Bronchial epithelial cell (primary cell): ENCODE measurements at places on chromosomes 2 and 18. TPM values are rescaled to one million over a fixed set of nuclear protein-coding genes. Genes with fewer than 3 reads are reported as not detected.

GRCh38 chr2:207123776-207124391 is 41.9 kb downstream of the KLF7 start:
- DNase-seq, result no peak

GRCh38 chr18:58438161-58438957 is 190.5 kb downstream of the ALPK2 start:
- no peak for DNase-seq

Gene CHRND
- total RNA-seq, result not detected in 2 replicates

Gene DNAH7
- total RNA-seq, result under 0.01 and 0.26 TPM in 2 replicates

GRCh38 chr2:210046851-210047500 is 44.5 kb downstream of the RPE start:
- no peak for DNase-seq

DNA sequence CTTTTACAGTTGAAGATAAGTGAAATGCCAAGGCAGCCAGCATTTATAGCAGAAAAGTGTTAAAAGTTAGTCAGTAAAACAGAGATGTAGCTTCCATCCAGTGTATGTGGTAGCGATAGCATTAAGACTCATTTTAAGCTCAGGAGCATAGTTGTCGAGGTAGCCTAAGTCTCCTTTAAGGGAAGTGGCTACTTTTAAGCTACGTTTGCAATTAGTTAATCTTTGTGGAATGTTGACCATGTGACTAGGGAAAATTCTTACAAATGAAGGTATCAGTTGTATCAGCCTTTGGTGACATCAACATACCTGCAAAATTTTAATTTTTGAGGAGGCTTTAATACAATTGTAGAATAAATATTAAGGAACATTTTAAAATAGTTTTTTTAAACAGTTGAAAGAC is 61.9 kb downstream of the LHCGR start:
- DNase-seq, result peak; percentile 56

- no peak for DNase-seq
These were observed 90.0 kb downstream of the SEPTIN10 start for GRCh38 chr2:109523536-109524361.

DNA sequence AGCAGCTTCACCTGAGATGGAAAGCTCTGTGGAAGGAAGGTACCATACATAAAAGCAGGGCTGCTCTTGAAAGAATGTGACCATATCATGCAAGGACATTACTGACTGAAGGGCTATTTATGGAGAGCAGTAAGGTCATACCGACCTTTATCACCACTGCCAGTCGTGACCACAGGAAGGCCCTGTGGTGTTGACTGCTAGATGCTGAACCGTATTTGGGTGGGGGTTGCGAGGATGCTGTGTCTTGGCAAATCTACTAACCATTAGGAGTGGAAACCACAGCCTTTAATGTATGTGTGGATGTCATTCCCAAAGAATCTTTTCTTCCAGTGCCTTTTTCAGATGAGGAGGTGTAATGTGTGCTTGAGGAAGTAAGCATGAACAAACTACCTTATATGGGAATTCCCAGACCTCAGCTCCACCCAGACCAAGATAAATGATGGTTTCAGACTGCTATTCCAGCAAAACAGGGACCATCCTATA is 60.8 kb downstream of the LIMS1 start:
- peak; percentile 95 for DNase-seq

DNA sequence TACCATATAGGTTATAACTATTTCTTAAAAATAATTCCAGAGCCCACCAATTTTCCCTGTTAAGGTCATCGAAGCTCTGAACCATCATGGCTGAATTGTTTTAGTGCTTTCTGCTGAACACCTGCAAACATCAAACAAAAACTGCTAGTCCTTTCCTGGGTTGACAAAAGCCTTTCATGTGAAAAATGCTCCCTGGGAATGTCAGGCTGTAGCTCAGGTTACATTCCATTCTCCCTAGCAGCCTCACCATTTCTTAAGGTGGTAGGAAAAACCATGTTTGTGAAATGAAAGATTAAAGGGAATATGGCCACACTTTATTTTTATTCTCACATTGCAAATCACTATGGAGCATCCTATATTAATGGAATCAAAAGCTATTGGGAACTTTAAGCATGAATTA is 5.7 kb downstream of the TCF4 start:
- DNase-seq, result no peak

Gene TNFAIP6
- 0.13 and 2.6 TPM in 2 replicates for total RNA-seq

- peak; percentile 63 for DNase-seq
These were observed 91.7 kb upstream of the ACAA2 start for GRCh38 chr18:49904871-49905555.

- no peak for DNase-seq
These were observed 343.3 kb downstream of the CYP26B1 start for GRCh38 chr2:71804281-71804751.

DNA sequence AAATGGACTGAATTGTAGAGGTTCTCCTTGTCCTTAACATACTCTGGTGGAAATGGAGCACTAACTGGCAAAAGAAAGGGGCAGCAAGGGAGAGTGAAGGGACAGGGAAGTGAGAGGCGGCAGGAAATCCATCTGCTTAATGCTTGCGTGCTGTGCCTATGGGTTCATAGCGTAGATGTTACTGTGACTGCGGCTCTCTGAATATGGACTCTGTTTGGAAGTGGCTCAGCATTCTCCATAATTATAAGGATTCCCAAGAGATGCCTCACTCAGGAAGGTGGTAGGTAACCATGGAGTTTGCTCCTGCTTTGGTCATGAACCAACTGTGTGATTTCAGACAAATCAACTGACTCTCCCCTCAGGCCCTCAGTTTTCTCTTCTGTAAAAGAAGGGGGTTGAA is 50.0 kb downstream of the MYO3B start:
- DNase-seq, result no peak

GRCh38 chr2:128780434-128781080 is 461.9 kb upstream of the HS6ST1 start:
- no peak for DNase-seq

Gene TEKT4
- total RNA-seq, result not detected in 2 replicates

DNA sequence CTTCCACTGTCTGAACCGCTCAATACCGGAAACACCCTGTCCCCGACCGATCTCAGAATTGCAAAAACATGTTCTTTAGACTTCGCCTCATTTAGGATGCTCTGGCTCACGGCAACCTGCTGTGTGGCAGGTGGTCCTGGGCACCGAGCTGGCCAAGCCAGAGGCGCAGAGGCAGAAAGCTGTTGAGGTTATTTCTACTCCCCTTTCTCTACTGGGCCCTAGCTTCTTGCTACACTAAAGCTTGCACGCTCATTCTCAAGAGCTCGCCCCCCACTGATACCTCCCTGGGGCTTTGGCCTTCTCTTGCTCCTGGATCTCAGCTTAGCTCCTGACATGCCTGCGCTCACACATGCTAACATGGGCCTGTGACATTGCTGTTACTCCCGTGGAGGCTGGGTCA is 417.4 kb downstream of the LPIN1 start:
- DNase-seq, result no peak

Gene IMPACT
- total RNA-seq, result 24.1 and 24.5 TPM in 2 replicates

Gene MPV17
- 43.3 and 55.3 TPM in 2 replicates for total RNA-seq

- DNase-seq, result no peak
These were observed 109.2 kb downstream of the VIT start for GRCh38 chr2:36805635-36806224.

DNA sequence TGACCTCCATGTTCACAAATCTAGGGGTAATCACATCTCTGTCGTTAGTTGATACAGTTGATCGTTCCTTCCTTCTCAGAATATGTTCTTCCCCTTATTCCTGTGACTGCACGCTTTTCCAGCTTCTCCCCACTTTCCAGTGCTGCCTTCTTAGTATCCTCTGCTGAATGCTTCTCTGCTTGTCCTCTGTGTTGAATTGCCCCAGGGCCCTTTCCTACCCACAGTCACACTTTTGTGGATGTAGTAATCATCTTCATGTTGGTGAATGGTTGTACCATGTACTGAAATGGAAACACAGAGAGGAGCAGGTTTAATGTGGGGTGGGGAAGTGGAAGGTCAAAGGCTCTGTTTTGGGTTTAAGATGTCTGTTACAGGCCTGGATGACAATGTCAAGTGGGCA is 47.2 kb downstream of the EML6 start:
- DNase-seq, result peak; percentile 24

DNA sequence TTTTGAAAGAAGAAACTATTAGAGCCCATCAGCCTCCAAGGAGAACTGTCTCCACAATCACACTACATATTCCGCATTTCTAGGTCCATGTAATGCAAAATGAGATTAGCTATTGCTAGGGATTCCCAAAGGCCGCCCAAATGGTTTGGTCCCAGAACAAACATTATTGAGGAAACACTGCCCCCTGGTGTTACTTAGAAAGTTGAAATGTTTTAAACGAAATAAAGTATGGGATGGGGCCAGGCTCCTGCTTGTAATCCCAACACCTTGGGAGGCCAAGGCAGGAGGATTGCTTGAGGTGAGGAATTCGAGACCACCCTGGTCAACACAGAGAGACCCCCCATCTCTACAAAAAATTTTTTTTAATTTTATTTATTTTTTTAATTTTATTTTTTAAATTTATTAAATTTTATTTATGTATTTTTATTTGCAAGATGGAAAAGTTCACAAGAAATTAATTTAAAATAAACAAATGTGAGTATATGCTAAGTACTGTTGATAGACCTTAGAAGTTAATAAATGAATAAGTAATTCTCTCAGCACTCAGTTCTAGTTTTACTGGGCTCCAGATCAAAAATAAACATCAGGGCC is 5.5 kb downstream of the NHEJ1 start:
- peak; percentile 59 for DNase-seq

GRCh38 chr18:9804517-9805104 is 81.2 kb upstream of the TXNDC2 start:
- DNase-seq, result no peak

- DNase-seq, result peak; percentile 48
These were observed 27.6 kb upstream of the KYNU start for GRCh38 chr2:142849820-142850219.

- peak; percentile 72 for DNase-seq
These were observed 31.3 kb downstream of the EXOC6B start for GRCh38 chr2:72794572-72794971.

- DNase-seq, result no peak
These were observed 551.8 kb downstream of the PLCL1 start for GRCh38 chr2:198356157-198356556.

DNA sequence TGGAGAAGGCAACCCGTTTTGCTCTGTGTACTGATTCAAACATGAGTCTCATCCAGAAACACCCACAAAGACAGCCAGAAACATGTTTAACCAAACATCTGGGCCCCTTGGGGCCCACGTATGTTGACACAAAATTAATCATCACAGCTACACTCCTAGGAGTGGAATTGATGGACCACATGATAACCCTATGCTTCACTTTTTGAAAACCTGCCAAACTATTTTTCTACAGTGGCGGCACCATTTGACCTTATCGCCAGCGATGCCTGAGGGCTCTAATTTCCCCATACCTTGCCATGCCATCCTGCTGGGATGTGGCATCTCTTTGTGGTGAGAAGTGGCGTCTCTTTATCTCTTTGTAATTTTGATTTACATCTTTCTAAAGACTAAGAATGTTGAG is 38.5 kb downstream of the PSMG2 start:
- DNase-seq, result peak; percentile 99

Gene BMP10
- total RNA-seq, result not detected in 2 replicates

Gene TRPM8
- not detected in 2 replicates for total RNA-seq

Gene IL36G
- 0.51 TPM in 1 of 2 replicates, not detected in the other for total RNA-seq

- no peak for DNase-seq
These were observed 164.8 kb downstream of the MYCN start for GRCh38 chr2:16104949-16105668.

GRCh38 chr2:201559067-201559710 is 84.1 kb downstream of the TMEM237 start:
- DNase-seq, result peak; percentile 44

Gene SPEG
- 1.8 and 2.4 TPM in 2 replicates for total RNA-seq

DNA sequence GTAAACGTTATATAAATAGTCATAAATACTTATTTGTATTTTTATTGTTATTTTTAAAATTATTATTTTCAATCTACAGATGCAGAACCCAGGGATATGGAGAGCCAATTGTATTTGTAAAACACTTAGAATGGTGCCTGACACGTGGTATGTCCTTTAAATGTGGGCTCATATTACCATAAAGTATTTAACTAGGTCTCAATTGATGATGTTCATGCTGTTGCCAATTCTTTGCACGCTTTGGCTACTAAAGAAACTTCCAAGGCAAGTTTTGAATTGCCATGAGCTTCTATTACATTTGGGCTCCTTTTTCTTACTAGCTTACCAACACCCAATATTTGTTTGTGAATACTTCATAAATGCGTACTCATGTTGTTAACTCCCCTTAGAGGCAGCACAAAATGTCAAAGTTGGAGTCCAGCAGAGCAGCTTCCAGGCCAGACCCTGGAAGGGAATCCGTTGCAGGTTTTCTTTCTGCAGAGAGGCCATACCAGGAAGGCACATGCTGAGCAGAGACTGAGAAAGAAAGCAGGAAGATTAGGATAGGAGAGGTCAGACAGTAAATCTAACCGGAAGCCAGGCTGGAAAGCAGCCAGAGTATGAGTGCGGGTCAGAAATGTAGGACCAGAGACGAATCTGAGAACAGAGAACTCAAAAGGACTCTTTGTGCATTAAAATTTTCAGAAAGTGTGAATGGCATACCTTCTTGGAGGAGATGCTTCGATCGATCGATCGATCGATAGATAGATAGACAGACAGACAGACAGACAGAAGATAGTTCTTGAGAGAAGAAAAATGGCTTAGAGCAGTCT is 4.2 kb upstream of the NOSTRIN start:
- no peak for DNase-seq

- DNase-seq, result no peak
These were observed 14.8 kb downstream of the SLC66A2 start for GRCh38 chr18:79936641-79937040.

DNA sequence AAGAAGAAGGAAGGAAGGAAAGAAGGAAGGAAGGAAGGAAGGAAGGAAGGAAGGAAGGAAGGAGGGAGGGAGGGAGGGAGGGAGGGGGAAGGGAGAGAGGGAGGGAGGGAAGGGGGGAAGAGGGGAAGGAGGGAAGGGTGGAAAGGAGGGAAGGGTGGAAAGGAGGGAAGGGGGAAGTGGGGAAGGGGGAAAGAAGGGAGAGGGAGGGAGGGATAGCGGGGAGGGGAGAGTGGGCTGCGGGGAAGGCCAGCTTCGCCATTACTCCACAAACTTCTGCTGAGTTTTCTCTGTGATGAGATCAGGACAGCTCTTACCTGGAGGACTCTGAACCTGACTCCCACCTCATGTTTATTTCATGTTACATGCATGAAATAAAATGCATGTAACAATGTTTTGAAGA is 601.5 kb upstream of the FSHR start:
- no peak for DNase-seq

Gene PFN4
- under 0.01 and 0.38 TPM in 2 replicates for total RNA-seq

Gene RPRM
- total RNA-seq, result 0.13 TPM in 1 of 2 replicates, not detected in the other

- DNase-seq, result no peak
These were observed 46.3 kb downstream of the RTN4 start for GRCh38 chr2:55003706-55004639.

DNA sequence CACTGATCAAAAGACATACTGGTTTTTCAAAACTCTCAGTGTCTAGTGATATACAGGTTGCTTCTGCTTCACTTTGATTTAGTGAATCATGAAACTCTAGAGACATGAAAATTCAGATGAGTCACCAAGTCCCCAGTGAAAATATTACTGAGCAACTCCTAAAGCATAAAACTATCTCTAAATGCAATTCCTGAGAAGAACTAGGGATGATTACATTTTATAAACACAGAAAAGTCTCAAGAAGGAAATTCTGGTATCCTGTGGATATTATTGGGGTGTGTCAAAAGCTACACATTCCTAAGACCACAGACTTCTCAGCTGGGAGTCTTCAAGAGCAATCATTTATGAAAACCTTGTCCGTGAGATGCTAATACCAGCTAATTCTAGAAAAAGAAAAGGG is 9.7 kb downstream of the LRRTM4 start:
- DNase-seq, result no peak
